NCI-H187 (cell line): ENCODE measurements at places on chromosomes 5 and 9.

DNA sequence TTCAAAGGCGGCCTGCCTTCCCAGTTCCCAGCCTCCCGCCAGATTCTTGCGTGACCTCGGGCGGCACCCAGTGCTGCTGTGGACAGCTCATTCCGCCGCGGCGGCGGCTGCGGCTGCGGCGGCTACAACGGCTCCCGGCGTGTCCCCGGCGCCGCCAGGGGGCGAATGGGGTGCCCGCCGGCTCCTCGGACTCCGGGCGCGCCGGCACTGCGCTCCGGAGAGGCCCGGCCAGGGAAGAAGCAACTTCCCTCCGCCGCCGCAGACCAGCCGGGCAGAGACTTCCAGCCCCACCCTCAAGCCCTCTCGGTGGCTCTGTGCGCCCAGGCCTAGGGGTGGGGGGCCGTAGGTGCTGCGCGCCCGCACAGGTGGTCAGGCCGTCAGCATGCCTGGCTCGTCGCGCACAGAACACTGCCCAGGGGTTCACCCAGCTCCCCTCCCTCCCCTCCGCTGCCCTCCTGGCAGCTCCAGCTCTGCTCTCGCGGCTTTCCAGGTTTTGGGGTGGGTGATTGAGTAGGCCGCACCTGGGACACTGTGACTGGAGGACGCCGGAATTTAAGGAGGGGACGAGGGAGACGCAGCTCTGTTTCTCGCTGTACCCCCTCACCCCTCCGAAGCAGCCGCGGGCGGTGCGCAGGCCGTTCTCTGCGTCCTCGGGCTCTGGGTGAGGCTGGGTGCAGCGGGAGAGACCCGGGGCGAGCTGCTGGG lies 20.2 kb downstream of the IGIP start:
- no peak for DNase-seq

DNA sequence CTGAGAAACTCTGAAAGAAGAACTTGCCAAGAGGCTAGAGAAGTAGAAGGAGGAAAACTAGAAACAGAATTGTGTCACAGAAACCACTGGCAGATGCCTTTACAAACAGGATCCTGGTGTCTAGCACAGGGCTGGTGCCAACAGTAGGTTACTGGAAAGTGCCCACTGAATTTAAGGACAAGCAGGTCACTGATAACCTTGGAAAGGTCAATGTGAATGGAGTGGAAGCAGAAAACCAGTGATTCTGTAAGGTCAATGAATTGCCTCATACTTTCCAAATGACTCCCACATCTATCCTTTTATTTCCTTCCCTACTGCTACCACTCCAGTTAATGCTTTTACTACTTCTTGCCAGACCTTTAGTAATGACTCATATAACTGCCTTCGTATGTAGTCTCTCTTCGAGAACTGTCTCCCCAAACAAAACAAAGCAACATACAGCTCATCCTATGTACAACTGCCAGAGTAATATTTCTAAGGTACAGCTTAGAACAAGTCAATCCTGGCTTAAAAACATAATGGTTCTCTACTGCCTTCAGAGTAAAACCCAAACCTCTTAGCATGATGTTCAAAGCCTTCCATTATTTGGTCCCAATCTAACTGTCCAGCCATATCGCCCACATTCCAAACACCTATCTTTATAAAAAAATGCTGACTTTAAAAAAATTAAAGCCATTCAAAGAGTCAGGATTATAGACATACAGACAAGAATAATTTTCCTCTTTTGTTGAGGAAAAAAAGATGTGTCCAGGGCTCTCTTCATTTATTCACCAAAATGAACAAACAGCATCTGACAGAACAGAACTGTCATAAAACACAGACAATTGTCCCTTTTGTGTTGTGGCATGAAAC lies 52.5 kb downstream of the NR3C1 start:
- no peak for DNase-seq

DNA sequence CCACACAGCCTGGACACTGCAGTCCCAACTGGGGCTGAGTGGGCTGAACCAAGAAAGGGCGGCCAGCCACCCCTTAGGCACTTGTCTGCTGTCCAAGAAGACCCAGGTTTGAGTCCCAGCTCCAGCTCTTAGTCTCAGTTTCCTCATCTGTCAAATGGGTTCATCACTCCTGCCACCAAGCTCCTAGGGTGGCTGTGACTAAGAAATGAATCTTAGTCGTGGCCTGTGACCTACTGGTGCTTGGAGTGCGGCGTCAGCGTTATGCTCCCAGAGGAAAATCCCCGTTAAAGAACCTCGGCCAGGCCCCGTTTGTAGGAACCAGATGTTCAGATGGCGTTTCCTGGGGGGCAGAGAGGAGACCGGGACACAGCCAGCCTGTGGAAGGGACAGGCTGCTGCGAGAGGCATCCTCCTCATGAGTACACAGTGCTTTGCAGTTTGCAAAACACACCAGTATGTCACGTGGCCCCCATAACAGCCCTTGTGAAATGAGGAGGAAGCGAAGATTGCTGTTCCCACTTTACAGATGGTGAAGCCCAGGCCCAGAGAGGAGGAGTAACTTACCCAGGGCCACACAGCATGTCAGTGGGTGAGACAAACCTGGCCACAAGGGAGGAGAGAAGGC lies 3.3 kb downstream of the FIBCD1 start:
- no peak for DNase-seq

DNA sequence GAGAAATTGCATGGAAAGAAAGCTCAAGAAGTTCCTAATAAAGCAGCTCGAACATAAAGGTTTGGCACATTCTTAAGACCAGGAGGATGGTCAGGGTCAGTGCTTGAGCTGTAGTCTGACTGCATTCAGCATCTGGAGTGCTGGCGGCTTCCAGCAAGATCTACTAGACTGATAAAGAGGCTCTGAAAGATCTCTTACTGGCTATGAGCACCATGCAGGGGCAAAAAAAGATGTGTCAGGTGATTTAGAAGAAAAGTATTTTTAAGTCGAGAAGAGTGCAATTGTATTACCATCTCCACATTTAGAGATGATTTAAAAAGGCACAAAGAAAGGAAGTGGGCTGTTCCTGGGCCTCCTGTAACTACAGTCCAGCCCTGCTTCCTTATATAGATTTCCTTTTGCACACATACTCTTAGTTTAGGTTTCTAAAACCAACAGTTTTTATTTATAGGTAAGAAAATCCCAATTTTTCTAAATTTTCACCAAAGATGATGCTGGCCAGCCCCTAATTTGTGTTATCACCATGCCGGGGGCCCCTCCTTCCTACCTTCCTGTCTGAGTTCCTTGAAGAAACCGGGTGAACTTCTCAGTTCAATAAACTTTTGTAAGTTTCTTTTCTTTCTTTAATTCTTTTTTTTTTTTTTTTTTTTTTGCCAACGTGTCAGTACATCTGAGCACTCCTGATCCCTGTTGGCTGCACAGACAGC lies 65.9 kb upstream of the PLPP1 start:
- no peak for DNase-seq

GRCh38 chr5:178786859-178787499 lies 56.5 kb upstream of the ZNF354A start:
- DNase-seq, result no peak

GRCh38 chr9:133737774-133738639 lies at the start of gene SARDH:
Gene SARDH, minus strand, starts transcription at chr9:133738352. Its CDS starts 4,179 bp downstream, at chr9:133734173.
- no peak for DNase-seq

- DNase-seq, result no peak
Observed at GRCh38 chr5:127440831-127441230, 76.6 kb upstream of the PRRC1 start.
